ENCODE measurements at places on chromosomes 7 and 10.

- no peak for DNase-seq
These were observed 1496.3 kb downstream of the REEP3 start for GRCh38 chr10:65017523-65017922.

DNA sequence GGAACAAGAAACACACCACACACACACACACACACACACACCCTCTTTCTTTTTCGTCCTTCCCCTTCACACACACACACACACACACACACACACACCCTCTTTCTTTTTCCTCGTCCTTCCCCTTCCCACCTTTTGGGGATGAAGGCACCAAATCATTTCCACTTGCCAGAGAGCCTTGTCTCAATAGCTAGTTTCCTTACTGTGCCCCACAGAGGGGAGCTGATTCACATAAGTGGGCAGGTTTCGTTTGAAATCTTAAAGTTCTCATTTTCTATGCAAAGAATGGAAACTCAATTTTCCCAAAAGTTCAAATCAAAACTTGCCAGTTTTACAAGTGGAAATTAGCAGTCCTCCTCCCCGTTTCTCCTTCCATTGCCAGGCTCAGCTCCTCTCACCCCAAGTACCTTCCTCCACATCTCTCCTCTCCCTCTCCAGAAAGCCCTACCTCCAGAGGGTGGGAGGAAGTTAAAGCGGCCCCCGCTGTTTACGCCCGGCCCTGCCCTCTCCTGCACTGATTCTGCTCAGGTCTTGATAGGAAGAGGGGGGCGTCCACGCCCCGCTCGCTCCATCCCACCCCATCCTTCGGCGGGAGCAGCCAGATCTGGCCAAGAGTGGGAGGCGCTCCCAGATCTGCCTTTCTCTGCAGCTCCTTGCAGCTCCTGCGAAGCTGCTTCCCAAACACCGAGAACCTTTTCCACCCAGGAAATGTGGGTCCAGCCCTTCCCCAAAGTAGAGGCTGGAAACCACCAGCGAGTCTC, 1.3 kb downstream of the CTTNBP2 start:
- DNase-seq = peak; percentile 24

DNA sequence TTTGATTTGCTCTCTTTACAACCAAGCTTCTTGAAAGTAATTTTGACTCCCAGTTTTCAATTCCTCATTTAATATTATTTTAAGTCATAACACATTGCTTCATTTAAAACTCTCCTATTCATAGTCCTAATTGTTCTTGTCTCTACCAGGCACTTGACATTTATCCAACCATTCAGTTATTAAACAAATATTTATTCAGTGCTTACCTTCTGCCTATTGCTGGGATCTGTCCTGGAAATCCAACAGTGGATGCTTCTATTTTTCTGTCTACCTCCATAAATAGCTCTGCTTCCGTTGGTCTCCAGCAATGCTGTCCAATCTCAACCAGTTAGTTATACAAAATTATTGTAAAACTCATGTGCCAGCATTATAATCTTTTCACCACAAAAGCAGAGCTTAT, 615.1 kb downstream of the ZWINT start:
- DNase-seq = no peak

DNA sequence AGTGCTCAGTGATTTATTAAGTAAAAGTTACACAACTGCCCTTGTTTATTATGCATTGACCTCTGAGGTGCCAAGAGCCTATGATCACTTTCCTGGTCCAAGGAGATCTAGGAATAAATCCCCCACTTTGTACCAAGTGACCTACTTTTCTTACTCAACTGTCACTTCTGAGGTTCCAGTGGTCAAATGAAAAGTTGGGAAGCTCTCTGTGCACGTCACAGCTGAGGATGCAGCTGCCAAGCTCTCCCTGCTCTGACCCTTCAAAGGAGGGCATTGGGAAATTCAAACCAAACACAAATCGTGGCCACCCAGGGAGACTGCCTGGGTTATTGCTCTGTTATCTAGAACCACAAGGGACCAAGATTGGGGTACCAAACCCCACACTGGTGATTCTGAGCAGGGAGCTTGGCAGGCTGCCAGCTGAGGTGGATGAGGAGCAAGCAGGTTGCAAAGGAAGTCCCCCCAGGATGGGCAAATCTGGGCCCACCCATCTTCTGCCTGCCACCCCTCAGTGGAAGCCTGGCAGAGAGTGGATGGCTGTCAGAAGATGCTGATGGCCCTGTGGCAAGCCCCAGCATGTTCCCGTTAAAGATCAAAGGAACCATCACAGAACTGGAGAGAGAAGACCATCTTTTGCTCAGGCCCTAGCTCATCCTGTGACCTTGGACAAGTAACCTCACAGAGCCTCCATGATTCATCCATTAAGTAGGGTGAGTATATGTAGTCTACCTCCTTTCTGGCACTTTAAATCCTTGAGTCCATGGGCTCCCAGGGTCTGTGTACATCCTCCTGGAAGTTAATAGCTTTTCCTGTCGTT, 106.8 kb downstream of the PPP1R3C start:
- no peak for DNase-seq
